ENCODE measurements at places on chromosomes 1 and 21. TPM values are rescaled to one million over a fixed set of nuclear protein-coding genes. Genes with fewer than 3 reads are reported as not detected.

DNA sequence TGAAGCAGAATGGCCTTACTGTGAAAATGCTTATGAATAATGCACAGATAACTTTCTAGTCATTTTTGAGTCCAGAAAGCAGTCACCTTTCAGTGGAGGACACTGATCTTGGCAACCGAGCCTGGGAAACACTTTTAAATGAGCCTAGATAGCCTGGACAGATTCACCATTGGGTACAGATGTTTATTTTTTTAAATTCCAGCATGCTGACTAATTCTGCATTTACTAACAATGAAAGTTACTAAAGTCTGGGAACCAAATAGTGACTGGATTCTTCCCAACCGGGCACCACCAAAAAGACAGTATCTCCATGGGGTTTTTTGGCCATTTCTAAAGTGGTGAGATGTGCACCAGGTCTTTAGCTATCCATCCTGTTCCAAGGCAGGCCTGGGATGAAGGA is 3.3 kb upstream of the FMOD start:
- DNase-seq: no peak

GRCh38 chr1:197736685-197737084 is 38.6 kb downstream of the DENND1B start:
- DNase-seq: no peak

Gene CD244
- not detected for total RNA-seq

Gene VPS26C
- 34.7 TPM for total RNA-seq

GRCh38 chr1:82565146-82565545 is 764.4 kb downstream of the ADGRL2 start:
- DNase-seq: no peak

DNA sequence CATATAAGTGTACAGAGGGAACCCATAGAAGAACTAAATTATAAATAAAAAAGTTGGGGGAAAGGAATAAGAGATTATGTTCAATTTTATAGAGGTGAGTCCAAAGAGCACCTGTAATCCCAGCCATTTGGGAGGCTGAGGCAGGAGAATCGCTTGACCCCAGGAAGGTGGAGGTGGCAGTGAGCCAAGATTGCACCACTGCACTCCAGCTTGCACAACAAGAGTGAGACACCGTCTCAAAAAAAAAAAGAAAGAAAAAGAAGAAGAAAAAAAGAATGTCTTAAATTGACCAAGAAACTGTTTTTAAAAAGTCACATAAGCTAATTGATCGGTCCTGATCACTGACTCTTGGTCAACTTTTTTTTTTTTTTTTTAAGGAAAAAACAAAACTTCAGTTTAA is 19.1 kb upstream of the ATF3 start:
- DNase-seq: no peak

Measured in tibial nerve (tissue), 4 donors.